ENCODE measurements at places on chromosomes 4 and X.

GRCh38 chr4:118712872-118713271 is 27.7 kb downstream of the METTL14 start:
- DNase-seq, result no peak

- DNase-seq, result no peak
Observed at GRCh38 chrX:109533005-109533404, 3.6 kb upstream of the NXT2 start.

DNA sequence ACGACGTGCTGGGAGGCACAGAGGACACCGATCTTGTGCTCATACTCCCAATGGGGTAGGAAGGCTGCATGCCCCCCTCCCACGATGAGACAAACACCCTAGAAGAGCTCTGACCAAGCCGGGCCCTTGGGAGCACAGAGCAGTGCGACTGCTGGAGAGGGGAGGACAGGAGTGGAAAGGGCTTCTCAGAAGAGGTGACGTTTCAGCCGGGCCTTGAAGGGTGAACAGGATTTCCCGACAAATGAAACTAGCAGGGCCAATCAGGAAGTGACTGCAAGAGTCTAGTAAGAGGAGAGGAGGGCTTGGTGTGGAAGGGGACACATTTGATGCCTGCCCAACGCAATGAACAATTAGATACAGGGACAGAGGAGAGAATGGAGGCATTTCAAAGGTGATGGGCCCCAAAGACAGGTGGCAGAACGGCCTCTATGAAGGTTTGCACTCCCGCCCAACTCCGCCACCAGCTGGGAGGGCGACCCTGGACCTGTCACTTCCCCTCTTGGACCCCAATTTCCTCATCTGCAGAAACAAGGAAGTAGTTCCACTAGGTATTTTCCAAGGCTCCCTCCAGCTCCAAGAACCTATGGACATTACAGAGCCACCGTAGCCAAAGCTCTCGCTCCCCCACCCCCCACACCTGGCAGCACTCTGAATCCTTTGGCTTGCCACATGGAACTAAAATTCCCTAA is 3.9 kb downstream of the HCFC1 start:
- DNase-seq, result no peak

DNA sequence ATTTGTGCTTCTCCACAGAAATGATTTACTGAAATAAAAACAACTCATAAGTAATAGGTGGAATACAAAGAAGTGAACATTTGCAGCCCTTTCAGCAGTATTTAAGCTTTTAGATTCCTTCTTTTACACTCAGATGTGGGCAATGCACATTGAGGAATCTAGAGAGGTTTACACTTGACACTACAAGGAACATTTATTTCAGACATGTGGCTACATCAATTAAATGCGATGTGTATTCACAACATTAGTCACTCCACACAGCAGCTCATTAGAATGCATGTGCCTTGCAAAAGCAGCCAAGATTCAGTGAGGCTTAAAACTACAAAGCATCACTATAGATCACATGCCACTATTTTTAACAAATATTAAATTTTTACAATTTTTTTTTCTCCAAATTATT is 480.7 kb downstream of the INPP4B start:
- no peak for DNase-seq

DNA sequence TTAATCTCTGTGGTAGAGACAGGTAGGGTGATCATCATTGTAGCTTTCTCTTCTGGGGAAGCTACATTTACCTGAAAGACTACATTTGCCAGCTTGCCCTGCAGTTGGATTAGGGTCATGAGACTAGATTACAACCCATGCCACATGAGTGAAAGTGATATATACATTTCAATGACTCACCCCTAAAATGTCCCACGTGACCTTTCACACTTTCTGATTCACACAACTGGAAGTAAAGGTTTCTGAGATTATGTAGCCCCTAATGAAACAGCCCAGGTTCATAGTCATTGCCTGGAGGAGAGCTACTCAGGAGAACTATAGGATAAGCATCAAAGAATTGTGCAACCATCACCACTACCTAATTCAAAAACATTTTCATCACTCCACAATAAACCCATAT is 17.8 kb downstream of the PDCL2 start:
- DNase-seq, result no peak

DNA sequence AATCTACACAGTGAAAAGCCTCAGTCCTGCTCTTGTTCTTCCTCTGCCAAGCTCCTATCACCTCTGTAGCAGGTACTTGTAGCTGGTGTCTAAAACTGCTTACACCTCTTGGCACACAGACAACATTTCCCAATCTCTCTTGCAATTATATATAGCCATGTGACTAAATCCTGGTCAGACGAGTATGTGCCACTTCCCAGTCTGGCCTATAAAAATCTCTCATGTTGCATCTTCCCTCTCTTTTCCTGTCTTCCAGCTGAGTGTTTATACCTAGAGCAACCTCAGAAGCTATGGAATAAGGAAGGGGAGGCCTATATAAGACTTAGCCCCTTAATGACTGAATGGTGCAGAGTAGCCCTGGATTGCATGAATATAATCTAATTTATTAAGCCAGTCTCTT is 105.8 kb downstream of the RNF150 start:
- DNase-seq, result no peak

Measured in vagina (tissue), 2 donors.